ENCODE measurements at places on chromosomes 2 and 18.

DNA sequence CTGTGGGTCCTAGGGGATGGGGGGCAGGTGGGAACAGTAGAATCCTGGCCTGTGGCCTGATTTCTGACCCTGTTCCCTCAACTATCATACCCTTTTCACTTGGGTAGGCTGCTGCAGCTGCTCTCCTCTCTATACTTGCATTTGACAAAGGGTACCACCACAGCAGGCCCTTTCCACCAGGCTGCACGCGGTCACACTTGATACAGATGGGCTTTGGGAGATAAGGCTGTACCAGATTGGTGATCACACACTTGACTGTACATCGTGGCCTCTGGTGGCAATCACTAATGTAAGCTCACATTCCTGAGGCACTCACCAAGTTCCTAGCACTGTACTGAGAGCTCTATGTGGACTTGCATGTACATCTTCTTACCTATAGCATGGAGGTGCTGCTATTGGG is 1.6 kb upstream of the RALB start:
- no peak for DNase-seq

GRCh38 chr2:208057108-208057507 is 31.8 kb upstream of the PLEKHM3 start:
- DNase-seq, result no peak

GRCh38 chr18:6414723-6415417 is at the start of gene L3MBTL4:
TSS of gene L3MBTL4 (minus strand) at chr18:6414911. CDS start at chr18:6311625, 103,286 bp downstream.
- DNase-seq, result no peak

- DNase-seq, result no peak
These were observed 68.7 kb upstream of the STK39 start for GRCh38 chr2:168316073-168316440.

GRCh38 chr2:95312543-95313201 is 15.5 kb downstream of the KCNIP3 start:
- no peak for DNase-seq

GRCh38 chr2:38076710-38077430 is 919 bp upstream of the CYP1B1 start:
- peak; percentile 91 for DNase-seq

DNA sequence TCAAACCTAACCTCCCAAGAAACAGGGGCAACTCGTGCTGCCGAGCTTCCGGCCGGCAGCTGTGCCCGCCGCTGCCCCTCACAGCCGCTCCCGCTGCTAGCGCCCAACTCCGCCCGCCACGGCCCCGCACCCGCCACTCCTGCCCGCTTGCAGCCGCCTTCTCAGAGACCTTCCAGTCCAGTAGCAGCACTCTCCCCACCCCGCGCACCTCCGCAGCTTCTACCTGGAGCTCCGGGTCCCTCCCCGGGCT is 722 bp upstream of the C2orf15 start:
- peak; percentile 12 for DNase-seq

All from astrocyte (in vitro differentiated cells and primary cell).